ENCODE measurements at places on chromosomes 5 and 9.

DNA sequence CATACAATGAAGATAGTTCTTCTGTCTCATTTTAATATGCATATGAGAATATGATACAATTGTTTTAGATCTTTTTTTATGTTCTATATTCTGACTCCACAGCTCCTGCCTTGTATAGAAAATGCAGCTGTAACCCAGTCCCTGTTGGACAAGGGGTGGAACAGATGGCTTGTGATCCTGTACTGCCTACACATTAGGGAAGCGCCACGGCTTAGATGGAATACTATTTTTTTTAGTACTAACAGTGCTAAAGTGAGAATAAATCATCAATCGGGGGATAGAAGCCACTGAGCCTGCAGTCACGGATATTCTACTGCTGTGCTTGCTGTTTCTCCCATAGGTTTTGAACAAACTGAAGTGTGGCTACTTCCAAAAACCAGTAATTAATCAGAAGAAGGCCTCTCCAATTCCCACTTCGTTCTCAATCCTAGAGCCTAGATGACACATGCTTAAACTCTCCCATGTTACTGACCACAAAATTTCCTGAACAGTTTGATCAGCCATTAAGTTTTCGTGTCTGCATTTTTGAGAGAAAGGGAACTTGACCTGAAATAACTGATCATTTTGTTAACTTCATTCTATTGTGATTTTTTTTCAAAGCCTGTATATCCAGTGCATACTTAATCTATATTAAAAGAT, 150.3 kb downstream of the CDH18 start:
- no peak for DNase-seq

DNA sequence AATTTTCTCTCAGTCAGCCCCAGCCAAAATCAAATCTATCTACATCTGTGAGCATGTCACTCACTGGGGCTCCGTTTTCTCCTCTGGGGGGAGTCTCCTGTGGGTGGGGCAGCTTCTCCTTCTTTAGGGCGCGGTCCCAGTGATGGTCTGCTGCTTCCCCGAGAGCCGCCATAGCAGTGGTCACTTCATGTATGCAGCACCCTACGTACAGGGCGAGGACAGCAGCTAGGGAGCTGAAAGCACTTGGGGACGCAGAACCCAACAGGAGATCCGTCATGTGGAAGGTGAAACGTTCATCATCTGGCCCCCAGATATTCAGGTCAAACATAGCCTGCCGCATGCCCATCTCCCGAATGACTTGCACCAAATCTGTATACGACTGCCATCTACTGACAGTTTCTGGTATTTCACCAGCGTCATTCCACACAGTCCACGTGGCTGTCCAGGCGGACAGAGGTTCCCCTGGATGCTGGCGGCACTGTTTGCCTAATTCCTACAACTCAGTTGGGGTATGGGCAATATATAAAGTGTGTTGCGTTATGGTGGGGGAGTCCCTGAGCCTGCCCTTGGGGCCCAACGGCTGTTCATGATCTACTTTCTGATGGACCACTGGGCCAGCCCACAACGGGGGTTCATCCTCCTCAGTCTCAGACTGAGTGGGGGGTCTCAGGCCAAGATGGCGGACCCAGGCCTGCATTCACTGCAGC, 795.0 kb downstream of the EFNA5 start:
- DNase-seq, result no peak

GRCh38 chr9:86983620-86984259, 36.4 kb upstream of the GAS1 start:
- DNase-seq, result peak; percentile 91

DNA sequence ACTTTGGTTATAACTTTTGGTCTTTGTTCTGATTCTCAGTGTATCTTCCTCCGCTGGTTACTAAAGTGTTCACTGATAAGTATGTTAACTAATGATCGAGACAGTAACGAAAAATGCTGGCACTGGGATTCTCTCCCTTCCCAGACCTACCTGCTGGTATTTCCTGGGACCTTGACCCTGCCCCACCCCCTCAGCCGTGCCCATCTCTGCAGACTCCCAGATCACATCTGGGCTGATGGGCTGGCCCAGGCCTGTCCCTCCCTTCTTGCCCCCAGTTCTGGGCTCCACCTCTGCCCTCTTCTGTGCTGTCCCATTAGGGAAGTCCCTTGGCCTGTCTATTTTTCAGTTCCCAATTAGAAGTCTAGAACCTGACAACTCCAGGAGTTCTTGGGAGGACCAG, 46.9 kb downstream of the NEURL1B start:
- DNase-seq, result no peak

DNA sequence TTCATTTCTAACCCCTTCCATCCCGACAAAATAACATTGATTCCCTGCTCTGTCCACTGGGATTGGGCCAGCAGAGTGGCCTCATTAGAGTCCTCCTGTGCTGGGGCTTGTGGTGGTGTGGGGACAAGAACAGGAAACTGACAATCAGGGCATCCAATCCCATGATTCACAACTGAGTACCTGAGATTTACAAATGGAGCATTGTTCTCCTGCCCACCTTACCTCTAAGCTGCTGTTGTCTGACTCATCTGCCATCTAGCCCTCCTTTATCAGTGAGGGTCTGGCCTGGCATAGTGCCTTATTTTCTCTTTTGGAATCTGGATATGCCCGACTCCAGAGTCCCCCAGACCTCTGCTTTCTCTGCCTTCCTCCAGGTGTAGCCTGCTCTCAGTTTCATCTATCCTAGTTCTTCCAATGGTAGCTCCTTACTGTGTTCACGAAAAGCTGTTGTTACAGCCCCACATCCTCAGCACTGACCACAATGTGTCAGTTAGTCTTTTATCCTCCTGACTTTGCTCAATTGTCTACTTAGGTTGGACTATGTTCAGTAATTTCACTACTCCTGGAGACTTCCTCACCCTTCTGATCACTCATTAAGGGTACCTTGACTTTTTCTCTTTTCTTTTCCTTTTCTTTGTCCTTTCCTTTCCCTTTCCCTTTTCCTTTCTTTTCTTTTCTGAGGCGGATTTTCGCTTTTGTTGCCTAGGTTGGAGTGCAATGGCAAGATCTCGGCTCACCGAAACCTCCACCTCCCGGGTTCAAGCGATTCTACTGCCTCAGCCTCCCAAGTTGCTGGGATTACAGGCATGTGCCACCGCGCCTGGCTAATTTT, 13.4 kb downstream of the WNT8A start:
- DNase-seq, result no peak

DNA sequence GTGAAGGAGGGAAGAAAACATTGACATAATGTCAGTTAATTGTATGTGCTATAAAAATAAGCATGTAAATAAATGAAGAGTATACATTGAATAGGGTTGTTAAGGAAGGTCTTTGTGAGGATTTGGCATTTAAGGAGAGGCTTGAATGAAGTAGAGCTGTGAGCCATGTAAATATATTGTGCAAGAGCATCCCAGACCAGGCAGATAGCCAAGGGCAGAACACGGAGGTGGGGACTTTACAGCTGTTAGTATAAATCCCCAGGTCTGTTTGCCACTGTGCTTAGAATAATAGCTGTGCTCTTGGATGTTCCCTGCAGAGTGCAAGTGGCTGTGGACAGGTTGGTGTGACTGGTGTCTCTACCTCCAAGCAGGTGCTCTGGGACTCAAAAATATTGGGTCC, 211.7 kb downstream of the LRRC70 start:
- DNase-seq, result no peak

- DNase-seq, result no peak
These were observed 370.9 kb downstream of the DIRAS2 start for GRCh38 chr9:90271707-90272106.

DNA sequence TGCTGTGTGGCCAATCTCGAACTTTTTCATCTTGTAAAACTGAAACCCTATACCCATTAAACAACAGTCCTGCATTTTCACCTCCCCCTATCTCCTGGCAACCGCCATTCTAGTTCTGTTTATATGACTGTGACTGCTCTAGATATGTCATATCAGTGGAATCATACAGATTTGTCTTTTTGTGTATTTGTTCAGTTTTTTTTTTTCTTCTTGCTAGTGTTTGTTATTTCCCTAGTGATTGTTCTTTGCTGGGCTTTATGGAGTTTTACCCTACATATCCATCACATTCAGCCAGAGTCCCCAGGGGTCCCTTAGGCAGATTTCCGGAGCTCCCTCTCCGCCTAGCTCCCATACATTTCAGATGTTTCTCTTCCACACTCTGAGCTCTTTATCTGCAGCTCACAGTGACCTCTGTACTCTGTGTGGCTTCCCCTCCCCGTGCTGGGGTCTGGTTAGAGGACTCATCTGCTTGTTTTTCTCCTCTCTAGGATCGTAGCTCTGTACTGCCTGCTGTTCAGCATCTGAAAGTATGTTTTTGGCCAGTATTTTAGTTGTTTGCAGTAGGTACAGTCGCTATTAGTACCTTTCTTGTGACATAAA, 25.1 kb upstream of the CARTPT start:
- DNase-seq, result peak; percentile 42

DNA sequence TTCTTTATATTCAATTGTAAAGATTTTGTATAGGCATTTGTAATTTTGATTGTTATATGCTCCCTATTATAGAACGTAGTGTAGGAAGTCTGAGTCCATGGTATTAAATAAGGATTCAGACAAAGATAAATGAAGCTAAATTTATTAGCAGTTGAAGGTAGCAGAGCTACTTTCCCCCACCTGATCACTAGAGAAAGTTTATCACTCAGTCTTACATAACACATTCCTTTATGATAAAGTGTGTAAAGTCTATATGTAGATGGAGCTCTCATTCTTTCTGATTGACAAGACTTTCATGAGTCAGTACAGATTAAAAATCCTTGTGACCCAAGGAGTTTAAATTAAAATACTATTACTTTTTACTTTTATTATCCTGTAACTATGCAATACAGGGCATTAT, 2.3 kb upstream of the MIER3 start:
- DNase-seq, result no peak

GRCh38 chr9:91101611-91102168, 260.0 kb downstream of the AUH start:
- DNase-seq, result no peak

DNA sequence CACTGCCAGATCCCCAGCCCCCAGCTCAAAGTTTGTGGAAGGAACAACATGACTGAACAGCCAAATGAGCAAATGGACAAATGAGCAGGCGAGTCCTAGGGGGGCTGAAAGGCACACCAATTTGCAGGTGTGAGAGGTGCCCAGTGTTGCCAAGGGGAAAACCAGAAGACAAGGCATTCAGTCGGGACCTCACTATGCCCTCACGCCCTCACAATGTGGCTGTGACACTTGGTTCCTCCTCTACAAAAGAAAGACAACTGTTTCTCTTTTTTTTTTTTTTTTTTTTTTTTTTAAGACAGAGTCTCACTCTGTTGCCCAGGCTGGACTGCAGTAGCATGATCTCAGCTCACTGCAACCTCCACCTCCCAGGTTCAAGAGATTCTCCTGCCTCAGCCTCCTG, 28.0 kb downstream of the TNIP1 start:
- DNase-seq, result no peak

- no peak for DNase-seq
These were observed 37.4 kb upstream of the RUSC2 start for GRCh38 chr9:35452481-35452880.

GRCh38 chr9:71253011-71253410, 131.6 kb upstream of the TRPM3 start:
- DNase-seq, result no peak

- no peak for DNase-seq
These were observed 8.8 kb downstream of the TMEM171 start for GRCh38 chr5:73129143-73129542.

DNA sequence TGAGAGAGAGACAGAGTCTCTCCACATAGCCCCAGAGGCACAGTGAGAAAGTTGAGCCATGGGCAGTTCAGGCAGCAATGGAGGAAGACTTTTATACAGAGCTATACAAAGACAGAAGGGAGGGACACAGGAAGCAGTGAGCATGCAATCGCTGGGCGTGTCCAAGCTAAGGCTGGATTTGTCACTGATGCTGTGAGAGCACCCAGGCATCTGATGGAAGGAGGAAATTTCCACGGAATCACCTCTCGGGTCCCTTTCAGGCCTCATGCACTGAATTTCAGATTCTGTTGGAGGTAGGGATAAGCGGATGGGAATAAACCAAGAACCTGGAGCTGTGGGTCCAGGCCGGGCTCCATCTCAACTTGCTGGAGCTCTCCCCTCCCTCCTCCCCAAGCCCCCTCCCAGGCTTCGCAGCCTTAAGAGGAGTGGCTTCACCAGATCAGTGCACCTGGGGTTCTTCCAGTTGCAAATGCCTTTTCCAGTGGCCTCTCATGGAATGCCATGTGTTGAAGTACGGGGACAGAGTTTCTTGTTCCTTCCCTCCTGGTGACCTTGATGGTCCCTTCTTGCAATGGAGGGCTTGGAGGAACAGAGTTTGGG, 114.8 kb upstream of the ALDH1B1 start:
- DNase-seq, result peak; percentile 43

GRCh38 chr9:117325831-117326230, 89.0 kb downstream of the ASTN2 start:
- DNase-seq, result no peak

DNA sequence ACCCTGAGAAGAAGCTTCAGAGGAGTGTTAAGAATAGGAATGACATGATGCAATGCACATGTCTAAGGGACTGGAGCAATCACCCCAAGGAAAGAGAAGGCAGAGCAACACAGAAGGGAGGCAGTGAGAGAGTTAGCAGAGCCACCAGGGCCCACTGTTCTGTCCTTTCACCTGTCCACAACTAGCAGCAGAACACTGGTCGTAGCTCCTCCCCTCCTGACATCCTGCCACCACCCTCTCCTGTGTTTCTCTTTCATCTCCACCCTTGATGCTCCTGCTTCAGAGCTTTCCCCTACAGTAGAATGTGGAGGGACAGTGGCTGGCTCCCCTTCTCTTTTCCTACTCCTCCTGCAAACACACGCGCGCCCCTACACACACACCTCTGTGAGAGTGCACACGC, 483.4 kb upstream of the KIF2A start:
- DNase-seq, result no peak

- DNase-seq, result no peak
These were observed 53.8 kb downstream of the NFIB start for GRCh38 chr9:14260101-14260500.

DNA sequence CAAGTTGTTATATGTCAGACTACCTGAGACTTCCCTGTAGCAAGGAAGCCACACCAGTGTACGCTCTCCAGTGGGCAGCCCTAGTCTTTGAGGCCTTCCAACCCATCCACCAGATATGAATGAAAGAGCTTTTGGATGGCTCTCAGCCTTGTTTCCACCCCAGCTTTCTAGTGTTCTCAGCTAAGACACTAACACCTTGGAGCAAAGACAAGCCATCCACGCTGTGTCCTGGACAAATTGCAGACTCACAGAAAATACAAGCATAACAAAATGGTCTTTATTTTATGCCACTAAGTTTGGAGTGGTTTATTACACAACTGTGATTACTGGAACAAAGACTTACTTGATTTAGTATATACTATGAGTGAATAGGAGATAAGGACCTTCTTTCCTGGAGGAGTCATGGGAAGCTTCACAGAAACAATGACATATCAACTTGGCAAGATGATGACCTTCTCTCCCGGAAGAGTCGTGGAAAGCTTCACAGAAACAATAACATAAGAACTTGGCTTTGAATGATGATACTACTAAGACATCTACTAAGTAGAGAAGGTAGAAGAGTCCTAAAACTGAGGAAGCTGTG, 134.0 kb upstream of the VCAN start:
- DNase-seq, result no peak

DNA sequence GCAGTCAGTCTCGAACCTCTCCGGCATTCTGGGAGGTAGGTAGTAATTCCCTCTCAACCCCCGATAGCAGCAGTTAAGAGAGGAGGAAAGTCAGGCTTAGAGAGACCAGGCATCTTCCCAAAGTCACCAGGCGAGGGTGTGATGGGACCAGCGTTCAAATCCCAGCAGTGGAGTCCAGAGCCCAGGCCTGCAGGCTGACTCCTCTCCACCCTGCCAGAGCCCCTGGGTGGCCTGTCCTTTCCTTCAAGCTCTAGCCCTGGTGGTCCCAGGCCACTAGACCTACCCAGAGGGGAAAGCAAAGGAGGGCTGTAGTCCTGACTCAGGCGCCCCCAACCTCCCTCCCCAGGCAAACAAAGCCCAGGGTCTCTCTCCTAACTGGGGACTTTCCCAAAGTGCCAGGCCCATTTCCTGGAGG, 4.2 kb upstream of the NR5A1 start:
- no peak for DNase-seq

All from umbilical cord (tissue), 2 donors.